ENCODE measurements at places on chromosomes 16 and 17.

GRCh38 chr17:9941305-9941704 lies 36.2 kb upstream of the RCVRN start:
- no peak for DNase-seq

DNA sequence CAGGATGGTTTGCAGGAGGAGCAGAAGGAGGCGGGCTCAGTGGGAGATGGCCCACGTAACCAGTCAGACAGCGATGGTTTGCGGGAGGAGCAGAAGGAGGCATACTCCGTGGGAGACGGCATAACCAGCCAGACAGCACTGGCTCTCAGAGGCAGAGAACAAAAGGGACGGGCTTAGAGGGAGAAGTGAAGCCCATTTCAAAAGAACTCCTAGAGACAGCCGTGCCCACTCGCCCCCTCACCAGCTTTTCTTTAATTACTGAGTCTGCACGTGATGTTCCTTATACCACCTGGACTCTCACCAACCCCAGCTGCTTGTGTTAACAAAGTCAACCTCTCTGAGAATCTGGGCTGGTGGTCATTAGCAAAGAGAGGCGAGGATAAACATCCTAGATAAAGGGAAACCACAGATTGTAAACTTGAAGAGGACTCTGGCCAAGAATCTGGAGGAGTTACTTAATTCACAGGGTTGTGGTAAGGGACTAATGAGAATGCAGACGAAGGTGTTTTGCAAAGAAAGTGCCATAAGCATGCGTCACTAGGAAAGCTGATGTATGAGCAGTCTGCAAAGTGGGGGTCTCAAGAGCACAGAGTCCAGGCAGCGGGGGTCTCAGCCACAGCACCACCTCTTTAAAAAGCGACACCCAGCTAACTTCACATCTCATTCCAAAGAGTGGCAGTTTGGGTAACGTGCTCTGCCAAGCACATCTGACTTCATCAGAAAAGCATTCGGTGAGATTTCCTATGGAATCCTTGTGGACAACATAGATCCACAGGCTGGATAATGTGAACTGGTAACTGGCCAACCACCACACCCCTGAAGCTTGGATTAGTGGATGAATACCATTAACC lies 51.7 kb downstream of the NXN start:
- no peak for DNase-seq

- no peak for DNase-seq
Measured at GRCh38 chr17:27578718-27579085, 52.3 kb upstream of the LGALS9 start.

DNA sequence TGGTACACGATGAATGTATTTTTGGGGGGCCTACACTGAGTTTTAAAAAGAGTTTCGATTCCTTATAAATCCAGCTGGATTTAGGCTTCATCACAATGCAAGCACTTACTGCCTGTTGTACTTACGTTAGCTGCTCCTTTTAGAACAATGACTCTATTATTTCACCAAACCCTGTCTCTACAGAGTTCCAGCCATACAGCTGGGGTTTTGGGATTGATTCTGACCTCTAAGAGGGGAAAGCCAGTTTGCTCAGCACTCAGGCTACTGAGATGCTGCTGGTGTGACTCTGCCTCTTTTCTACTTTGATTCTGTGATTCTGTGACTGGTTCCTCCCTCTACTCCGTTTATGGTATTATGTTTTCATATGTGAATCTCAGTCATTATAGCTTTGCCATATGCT lies 329.7 kb downstream of the ABCC12 start:
- no peak for DNase-seq

DNA sequence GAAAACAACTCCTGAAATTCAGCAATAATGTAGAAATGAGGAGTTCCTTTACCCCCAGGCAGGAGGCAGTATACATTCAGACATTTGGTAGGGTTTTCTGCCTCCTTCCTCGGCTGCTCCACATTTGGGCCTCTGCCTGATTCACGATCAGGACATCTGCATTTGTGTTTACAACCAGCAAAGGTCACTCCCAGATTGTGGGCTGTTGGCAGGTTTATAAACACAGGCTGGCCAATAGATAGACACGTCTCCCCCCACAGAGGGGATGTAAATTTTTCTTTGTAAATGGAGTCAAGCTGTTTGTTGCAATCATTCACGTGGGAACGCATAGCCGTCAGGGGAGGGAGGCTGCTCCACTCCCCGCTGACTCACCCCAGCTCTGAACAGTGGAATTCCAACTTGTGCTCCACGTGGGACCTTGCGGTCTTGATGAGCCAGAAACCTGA lies 252.1 kb upstream of the N4BP1 start:
- DNase-seq, result no peak

GRCh38 chr17:17343160-17343735 lies 40.1 kb downstream of the NT5M start:
- DNase-seq, result no peak

DNA sequence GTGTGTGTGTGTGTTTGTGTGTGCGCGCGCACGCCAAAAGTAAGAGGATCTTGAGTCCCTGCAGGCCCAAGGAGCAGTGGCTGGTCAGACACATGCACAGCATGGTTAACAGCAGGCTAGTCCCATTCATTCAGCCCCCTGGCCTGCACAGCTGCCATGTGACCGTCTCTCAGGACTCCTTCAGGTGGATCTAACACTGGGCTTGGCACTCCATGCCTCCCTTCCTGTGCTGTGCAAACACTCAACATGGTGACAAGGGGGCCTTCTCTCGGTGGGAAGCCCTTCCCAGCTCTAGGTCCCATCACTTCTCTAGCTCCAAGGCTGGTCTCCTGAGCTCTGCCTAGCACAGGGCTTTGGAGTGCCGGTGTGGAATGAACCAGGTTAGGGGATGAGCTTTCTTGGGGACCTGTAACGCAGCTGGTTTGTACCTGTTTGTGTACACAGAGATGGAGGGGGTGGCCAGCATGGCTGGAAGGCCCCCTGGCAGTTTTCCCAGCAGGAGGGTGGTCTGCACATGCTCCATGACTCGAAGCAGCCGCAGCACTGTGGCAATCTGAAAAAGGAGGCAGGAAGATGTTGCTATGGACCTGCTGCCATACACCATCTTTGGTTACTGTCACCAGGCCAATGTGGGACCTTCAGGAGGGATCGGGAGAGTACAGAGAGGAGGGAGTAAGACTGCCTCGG lies 69.4 kb upstream of the GCSH start:
- no peak for DNase-seq

GRCh38 chr17:66635386-66636045 lies 199.4 kb upstream of the CACNG5 start:
- no peak for DNase-seq

DNA sequence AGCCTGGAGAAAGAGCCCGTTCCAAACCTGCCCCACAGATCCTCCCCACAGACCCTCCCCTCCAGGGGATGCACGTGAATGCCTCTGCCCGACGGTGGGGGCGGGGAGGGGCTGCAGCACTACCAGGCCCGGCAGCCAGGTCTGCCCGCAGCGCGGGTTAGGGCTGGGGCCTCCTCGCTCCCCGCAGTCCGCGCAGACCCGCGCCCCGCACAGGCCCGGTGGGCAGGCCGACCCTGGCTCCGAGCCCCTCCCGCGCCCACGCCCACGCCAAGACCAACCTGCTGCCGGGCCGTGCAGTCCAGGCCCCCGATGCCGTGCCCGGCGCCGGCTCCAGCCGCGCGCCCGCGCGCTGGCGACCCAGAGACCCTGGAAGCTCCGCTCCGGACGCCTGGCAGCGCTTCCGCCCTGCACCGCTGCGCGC lies at the start of gene RPUSD1:
Gene RPUSD1, minus strand, starts transcription at position 404 of the 421 bp plus-strand sequence. CDS start 644 bp downstream, outside the sequence.
- DNase-seq, result no peak

DNA sequence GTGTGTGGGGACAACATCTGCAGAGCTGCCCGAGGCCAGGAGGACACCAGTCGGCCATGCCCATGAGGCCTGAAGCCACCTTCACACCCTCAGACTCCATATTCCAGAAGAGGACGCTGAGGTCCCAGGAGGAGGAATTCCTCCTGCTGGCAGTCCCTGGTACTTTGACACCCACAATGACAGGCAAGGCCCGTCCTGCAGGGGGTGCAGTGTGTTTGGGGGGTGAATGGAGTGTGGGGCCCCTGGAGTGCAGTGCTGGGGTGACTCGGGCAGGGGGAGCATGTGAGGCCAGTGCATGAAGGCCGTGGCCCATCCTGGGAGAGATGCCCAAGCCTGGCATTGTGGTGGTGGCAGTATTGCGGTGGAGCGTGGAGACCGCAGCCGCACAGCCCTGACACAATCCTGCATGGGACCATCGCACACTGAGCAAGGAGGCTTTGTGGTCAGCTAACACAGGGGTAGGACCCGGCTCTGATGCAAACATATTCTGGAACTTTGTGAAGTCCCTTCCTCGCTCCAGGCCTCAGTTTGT lies 52.2 kb downstream of the ZDHHC7 start:
- peak; percentile 20 for DNase-seq

GRCh38 chr17:52064791-52065211 lies 93.7 kb downstream of the CA10 start:
- DNase-seq, result no peak

- DNase-seq, result peak; percentile 90
Measured at GRCh38 chr17:67289181-67289876, 44.3 kb upstream of the HELZ start.

GRCh38 chr17:13429201-13429600 lies 172.5 kb downstream of the HS3ST3A1 start:
- no peak for DNase-seq
